ENCODE measurements at places on chromosomes 7 and 10.
A peak's percentile ranks its signal among the peaks of the same experiment; 100 is the strongest.

DNA sequence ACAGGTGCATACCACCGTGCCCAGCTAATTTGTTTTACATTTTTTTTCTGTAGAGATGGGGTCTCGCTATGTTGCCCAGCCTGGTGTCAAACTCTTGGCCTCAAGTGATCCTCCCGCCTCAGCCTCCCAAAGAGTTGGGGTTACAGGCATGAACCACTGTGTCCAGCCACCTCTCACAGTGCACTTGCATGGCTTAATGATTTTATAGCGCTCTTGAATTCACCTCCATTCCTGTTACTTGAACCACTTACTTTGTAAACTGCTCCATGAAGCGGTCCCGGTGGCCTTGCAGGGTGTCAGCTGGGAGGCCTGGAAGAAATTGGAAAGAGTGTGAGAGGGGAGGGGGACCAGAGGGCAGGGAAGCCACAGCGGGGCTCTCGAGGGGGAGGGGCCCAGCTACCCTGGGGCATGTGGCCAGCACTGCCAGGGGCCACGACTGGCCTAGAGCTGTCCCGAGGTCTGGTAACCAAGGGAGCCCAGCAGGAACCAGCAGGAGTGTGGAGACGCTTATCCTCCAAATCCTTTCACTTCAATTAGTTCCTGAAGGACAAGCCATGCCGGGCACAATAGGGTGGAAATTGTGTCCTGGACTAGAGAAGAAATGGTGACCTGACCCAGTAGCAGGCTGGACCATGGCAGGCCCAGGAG lies 76.0 kb downstream of the SPDYE5 start:
- no peak for DNase-seq

DNA sequence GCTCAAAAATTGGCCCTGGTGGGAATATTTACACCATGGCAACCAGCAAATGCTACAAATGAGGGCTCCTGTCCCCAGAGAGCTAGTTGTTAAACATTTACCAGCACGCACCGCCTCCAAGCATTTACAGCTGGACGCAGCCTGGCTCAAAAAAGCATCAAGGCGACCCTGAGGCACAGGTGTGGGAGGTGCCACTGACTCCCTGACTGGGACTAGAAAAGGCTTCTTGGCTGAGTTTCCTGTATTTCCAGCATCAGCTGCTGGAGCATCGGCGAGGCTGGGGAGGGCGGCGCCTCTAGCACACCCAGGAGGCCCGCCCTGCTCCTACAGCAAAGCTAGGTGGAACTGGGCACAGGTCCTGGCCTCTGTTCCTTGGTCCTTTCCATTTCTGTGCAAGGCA lies 43.5 kb upstream of the ZRANB1 start:
- DNase-seq, result peak; percentile 38

GRCh38 chr7:87920578-87920977 lies 13.5 kb upstream of the ADAM22 start:
- no peak for DNase-seq

GRCh38 chr10:69475433-69475830 lies 24.2 kb downstream of the TSPAN15 start:
- DNase-seq, result no peak

DNA sequence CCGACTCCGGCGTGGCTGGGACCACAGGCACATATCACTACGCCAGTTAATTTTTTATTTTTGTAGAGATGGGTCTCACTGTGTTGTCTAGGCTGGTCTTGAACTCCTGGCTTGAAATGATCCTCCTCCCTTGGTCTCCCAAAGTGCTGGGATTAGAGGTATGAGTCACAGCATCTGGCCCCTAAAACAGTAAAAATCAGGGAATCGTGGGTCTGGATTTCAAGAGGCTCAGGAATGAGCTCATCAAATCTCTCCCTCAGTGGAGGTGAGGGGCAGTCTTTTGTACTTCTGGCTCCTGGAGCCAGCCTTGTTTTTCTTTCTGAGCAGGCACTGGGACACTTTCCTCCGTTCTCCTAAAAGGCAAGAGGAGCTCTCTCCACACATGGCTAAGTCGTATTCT lies 32.1 kb upstream of the RHEB start:
- DNase-seq, result peak; percentile 13

- DNase-seq, result peak; percentile 2
These were observed 228.1 kb upstream of the PFKP start for GRCh38 chr10:2839081-2839725.

- DNase-seq, result no peak
These were observed 595.3 kb upstream of the MGMT start for GRCh38 chr10:128871671-128872231.

DNA sequence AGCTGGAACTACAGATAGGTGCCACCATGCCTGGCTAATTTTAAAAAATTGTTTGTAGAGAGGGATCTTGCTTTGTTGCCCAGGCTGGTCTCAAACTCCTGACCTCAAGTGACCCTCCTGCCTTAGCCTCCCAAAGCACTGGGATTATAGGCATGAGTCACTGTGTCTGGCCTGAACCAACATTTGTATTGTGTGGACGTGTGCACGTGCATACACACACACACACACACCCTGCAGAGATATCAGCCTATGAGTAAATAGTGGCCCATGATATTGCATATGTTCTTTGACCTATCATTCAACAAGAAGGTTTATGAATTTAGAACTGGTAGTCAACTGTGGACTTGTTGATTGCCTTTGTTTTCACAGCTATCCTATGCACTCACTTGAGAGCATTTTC lies 161.6 kb downstream of the BAMBI start:
- no peak for DNase-seq

GRCh38 chr10:69092959-69093850 lies 5.3 kb downstream of the SRGN start:
- peak; percentile 90 for DNase-seq
